ENCODE measurements at places on chromosomes 12 and 14.

DNA sequence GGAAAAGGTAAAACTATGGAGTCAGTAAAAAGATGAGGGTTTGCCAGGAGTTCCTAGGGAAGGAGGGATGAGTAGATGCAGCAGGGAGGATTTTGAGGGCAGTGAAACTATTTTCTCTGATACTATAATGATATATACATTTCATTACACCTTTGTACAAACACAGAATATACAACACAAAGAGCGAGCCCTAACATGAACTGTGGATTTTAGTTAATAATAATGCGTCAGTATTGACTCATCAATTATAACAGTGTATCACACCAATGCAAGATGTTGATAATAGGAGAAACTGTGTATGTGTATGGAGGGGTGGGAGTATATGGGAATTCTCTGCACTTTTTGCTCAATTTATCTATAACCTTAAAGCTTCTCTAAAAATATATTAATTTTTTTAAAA lies 404.3 kb upstream of the NOVA1 start:
- DNase-seq: no peak

DNA sequence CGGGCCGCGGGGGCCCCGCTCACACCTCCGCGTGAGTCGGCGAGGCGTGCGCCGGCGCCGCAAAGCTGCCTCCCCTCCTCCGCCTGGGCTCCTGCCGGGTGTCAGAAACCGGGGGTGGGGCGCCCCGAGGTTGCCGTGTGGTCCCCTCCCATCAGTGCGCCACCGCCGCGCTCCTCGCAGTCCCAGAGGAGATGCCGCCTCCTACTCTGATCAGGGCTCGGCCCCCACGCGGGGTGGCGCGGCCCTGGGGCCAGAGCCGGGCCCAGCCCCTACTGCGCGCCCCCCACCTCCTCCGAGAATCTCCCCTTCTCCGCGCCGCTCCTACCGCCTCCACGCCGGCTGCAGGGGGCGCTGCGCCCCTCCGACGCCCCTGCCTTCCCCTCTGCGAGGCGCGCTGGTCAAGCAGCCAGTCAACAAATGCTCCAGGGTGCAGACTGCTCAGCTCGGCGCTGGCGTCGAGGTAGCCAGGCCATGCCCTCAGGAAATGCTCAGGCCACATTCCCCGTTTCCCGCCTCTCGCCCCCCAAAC lies 467 bp upstream of the JAG2 start:
- DNase-seq: peak; percentile 78

- no peak for DNase-seq
These were observed 243.1 kb downstream of the ERC1 start for GRCh38 chr12:1234073-1234472.

DNA sequence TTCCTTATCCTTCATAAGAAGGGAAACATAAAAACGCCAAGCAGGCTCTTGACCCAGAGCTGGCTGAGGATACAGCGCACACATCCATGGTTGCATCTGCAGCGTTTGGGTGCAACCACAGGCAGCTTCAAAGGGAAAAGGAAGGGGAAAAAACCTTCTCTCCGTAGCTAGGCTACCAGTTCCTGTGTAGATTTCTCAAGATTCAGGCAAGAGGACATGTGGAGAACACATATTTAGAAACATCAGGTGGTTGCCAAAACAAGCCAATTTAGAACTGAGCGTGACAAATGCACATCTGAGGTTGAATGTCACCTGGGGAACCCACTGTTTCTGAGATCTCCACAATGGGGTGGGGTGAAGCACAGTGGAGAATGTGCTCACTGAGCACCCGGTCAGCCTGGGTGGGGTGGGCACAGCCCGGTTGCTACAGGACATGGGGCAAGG lies 78.3 kb upstream of the BDKRB2 start:
- DNase-seq: no peak

DNA sequence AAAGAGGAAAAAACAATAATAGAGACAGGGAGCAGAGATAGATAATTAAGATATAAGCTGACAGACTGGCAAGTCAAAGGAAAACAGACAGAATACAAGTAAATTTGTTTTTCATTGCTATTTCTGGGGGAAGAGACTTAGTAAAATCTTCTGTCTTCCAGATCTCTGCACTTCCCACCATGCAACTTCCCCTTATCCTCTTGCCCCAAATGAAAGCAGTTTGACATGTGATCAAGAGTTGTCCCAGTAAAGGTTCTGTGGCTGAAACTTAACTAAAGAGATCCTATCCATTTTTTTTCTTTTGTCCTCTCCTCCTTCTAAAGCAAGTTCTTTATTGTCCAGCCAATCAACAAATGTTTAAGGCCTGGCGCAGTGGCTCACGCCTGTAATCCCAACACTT lies 1.5 kb upstream of the MLF2 start:
- no peak for DNase-seq

GRCh38 chr14:100899884-100900771 lies 3.4 kb downstream of the RTL1 start:
- DNase-seq: peak; percentile 39

DNA sequence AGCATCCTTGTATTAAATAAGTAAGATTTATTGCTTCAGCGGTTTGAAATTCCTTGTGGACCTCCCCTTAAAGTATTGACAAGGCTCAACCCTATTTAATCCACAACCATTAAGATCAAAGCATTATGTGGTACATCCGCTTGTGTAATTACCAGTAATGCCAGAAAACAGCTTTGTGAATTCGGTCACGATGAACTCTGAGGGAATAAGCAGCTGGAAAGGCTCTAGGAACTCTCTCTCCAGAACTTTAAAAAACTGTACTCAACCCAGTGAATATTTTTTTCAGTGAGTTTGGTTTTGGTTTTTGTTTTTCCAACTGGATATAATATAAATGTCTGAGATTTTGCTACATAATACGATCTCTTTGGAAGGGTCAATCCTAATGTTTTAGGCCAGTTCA lies 49.3 kb upstream of the DIO2 start:
- no peak for DNase-seq

DNA sequence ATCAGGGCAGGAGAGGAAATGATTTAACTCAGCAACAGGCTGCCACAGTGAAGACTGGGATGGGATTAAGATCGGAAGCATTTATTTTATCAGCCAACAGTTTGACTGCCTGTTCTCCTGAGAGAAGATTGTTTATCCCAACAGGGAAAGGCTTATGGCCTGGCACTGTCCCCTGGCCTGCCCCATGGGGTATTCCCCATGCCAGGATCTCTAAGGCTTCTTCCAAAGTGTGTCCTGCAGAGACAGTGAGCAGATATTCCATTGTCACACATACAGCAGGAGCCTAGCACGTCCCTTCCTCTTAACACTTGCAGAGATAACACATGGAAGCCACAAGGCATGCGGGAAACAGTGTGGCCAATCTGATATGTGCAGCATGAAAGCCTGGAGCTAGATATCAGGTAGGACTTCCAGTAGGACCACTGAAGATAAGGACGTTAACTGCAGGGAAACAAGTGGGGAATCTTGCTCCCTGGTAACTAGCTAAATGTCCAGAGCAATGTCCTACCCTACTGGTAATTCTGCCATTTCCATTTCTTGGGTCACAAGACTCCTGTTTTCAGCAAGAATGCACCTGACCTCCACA lies 48.2 kb downstream of the IQSEC3 start:
- DNase-seq: no peak

GRCh38 chr12:7264538-7264937 lies 39.3 kb upstream of the ACSM4 start:
- no peak for DNase-seq

DNA sequence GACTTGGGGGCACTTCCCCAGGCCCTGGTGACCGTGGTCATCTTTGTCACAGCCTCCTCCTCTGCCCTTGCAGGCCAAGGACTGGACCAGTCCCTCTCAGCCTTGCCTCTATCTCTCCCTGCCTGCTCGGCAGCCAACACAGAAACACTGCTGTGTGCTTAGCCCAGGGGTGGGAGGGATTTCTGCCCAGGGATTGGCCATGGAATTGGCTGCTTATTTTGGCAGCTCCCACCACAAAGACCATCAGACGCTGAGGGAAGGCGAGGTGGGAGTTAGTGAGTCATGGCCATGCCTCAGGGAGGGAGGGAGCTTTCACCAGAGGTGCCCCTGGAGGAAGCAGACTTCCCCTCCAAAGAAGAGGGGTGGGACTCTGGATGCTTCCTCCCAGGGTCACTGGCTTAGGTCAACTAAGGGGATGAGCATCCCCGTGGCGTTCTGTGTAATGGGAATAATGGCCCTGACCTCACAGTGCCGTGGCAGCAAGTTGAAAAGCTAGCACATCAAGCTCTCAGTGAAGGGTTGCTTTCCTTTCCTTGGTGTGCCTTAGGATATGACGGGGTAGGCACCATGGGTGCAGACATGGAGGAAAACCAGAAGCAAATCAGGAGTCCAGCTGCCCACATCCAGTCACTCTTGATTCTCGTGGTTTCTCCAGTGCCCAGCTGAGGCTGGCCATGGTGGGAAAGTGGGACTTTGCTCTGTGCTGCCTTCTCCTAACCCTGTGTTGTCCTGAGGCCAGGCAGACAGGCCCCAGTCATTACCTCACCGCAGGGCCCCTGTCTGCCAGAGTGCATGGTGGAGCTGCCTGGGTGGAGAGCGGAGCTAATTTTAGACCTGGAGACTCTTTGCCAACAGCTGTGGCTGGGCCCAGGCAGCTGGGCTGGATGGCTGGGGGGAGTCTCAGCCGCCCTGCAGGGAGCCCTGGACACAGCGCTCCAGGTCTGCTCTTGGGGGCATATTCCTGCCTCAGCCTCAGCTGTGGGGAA lies 21.4 kb downstream of the B4GALNT3 start:
- DNase-seq: no peak
